ENCODE measurements at places on chromosomes 2 and 18.

DNA sequence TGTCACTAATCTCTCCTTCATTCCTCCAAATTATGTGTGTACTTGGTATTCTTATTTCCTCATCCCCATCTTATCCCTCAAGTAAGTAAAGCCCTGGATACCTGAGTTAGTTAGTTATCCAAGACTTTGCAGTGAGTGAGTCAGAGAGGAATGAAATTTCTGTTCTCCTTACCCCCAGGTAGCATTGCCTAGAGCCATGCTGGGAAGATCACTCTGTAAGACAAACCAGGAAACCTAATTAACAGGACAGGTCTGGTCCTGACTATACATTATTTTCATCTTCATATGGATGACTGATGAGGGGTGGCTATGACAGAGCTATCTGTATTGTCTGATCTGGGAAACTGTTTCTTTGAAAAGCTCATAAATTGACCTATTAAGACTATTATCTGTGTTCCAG is 55.0 kb upstream of the ITGA6 start:
- no peak for DNase-seq

GRCh38 chr2:180312542-180312941 is 305.4 kb upstream of the CWC22 start:
- no peak for DNase-seq

DNA sequence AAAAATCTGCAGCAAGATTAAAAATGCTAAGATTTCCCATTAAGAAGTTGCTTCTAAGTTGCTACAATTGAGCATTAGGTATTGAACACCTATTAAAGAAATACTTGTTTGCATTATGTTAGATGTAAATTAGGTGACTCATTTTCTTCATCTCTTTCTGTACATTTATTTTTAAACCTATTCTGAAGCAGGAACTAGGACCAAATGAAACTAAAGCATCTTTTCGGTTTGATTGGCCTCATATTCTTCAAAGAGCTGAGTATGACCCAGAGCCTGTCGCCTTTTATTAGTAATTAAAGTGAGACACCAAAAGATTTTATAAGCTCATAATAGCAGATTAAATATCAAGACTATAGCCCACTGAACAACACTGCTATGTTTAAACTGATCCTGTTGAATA is 83.4 kb upstream of the ZEB2 start:
- no peak for DNase-seq

- DNase-seq = no peak
Measured at GRCh38 chr18:74351354-74351753, 35.7 kb downstream of the C18orf63 start.

GRCh38 chr2:143691121-143691520 is 561.9 kb downstream of the ARHGAP15 start:
- no peak for DNase-seq

GRCh38 chr2:121791290-121791689 is 35.8 kb downstream of the TSN start:
- no peak for DNase-seq

GRCh38 chr2:25165992-25166875 is 2.1 kb downstream of the POMC start:
- no peak for DNase-seq

GRCh38 chr2:31446848-31447247 is 32.3 kb upstream of the XDH start:
- no peak for DNase-seq

- peak; percentile 23 for DNase-seq
Measured at GRCh38 chr2:18435426-18436037, 124.9 kb downstream of the RDH14 start.

DNA sequence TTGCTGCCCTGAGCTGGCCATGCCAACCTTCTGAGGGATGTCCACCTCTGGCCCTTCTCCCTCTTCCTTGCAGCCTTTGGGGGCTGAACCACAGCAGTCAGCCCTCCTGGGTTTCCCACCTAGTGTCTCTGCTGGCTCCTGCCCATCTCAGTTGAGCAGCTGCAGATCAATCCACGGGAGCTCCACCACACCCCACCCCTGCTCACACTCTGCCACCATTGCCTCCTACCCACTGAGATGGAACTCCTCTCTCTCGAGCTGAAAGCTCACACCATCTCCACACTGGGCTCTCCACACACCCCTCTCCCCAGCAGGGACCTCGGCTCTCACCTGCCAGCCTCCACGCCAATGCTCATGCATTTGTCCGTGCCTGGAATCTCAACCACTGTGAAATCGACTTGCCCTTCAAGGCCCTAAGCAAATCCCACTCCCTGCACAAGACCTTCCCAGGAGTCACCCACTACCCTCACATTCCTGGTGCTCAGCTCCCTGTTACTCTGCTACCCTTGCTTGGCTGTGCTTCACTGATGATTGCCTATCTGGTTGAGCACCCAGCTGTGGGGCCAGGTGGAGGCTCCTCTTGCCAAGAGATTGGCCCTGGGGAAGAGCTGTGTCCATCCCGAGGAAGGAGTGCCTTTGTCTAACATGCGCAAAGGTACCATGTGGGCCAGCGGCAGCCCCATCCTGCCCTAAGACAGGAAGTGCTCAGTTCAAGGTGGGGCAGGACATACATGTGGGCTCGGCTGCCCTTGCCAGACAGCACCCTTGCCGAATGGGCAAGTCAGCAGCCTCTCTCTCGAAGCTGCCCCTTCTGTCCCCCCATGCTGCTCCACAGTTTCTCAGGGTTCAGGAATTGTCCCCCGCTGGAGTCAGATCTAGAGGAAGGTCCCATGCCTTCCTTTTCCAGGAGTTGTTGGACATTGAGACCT is 208.7 kb downstream of the CYP26B1 start:
- DNase-seq = peak; percentile 3

- DNase-seq = no peak
Measured at GRCh38 chr18:44792456-44793061, 111.9 kb downstream of the SETBP1 start.

- DNase-seq = no peak
Measured at GRCh38 chr2:22821458-22821857, 563.5 kb upstream of the KLHL29 start.

GRCh38 chr2:146661473-146662096 is 1183.2 kb upstream of the ACVR2A start:
- DNase-seq = no peak

DNA sequence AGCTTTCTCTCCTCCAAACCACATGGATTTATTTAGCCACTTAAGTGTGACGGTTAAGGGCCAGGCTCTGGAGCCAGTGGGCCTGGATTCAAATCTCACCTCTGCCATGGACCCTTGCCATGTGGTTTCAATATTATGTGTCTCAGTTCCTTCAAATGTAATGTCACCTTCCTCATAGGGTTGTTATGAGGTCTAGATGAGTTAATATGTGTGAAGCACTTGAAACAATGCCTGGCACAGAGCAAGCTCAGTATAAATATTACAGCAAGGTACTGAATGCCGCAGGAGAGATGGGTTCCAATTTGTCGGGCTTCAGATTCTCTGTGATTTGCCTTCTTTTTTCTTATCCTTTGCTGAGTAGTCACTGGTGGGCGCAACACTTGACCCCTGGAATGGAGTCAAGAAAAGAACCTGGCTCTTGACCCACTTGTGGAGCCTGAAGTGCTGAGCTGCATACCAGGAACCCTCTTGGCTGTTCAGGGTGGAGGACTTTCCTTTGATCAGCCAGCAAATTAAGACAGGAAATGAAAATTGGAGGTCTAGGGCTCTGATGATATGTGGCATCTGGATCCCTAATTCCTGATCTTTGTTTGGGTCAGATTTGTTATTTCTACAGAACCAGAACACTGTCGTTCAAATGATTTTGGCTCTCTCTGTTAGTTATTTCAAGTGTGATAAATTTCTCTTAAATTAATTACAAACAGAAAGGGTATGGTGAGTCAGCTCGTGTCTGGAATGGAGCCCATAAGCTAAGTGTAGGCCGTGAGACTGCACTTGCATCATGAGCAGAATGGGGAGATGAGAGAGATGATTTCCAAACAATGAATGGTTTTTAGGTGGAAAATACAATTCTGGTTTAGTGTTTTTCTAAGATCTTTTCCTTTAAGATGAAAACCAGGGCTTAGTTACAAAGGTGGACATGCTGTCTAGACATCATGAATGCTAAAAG is 293.0 kb downstream of the KCNS3 start:
- no peak for DNase-seq

- DNase-seq = no peak
Measured at GRCh38 chr2:207938886-207939285, 86.4 kb downstream of the PLEKHM3 start.

DNA sequence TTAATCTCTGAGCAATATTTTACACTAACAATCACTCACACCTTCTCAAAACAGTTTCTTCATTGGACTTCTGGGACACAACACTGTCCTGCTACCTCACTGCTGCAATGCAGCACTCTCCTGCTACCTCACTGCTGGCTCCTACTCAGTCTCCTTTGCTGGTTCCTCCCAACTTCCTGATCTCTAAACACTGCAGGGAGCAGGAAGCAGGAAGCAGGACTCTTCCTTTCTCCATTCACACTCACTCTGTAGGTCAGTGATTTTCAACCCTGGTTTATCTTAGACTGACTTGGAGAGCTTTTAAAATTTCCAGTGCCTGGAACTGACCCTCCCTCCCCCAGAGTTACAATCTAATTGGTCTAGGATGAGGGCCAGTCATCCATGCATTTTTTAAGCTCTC is 243.4 kb upstream of the RBBP8 start:
- DNase-seq = no peak

GRCh38 chr2:165567273-165567672 is 97.8 kb downstream of the CSRNP3 start:
- DNase-seq = no peak

GRCh38 chr2:135532581-135532980 is 1.3 kb downstream of the R3HDM1 start:
- no peak for DNase-seq

GRCh38 chr2:205571360-205571959 is 110.8 kb upstream of the NRP2 start:
- no peak for DNase-seq

DNA sequence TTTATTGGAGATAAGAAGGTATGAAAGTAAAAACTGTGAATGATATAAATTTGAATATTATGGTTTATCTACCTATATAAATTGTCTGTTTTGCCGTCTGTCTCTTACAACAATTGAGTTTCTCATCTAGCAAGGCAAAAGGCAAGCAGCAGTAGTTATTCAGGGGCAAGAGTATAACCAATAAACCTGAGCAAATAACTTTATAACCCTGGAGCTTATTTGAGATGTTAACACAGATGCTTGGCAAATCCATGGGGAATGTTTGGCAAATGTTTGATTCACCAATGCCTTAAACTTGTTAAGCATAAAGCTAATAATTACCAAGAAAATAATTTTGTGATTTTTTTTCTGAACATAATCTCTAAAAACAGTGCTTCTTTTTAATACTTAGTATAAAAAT is 9.9 kb upstream of the EPHA4 start:
- no peak for DNase-seq

GRCh38 chr2:72116081-72116533 is 31.6 kb downstream of the CYP26B1 start:
- no peak for DNase-seq

DNA sequence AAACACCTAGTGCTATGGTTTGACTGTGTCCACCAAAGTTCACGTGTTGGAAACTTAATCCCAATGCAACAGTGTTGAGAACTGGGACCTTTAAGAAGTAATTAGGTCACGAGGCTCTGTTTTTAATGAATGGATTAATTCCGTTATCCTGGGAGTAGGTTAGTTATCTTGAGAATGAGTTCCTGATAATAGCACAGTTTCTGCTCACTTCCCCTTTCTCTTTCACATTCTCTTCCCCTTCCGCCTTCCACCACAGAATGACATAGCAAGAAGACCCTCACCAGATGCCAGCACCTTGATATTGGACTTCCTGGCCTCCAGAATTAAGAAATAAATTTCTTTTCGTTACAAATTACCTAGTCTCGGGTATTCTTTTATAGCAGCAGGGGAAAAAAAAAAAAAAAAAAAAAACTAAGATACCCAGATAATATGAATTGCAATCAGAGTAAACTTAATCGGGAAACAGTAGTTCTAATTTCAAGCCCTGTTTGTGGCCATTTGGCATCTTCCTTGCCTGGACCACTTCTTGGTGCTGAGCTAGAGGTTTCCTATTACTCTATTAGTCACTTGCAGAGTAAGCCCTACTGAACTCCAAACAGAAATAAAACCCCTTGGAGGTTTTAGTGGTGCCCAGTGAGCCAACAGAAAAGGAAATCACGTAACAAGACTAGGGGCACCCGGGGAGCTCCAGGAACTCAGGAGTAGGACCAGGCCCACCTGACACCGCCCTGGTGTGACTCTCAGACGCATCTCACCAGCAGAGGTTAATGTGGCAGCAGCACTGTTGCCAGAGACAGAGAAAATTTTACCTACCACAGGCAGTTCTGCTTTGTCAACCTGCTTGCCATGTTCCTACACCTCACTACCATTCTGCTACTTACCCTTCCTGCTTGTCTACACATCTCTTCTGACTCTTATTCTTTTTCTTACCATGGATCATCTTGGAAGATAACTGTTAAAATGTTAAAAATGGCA is 147.6 kb upstream of the CAB39 start:
- DNase-seq = no peak

DNA sequence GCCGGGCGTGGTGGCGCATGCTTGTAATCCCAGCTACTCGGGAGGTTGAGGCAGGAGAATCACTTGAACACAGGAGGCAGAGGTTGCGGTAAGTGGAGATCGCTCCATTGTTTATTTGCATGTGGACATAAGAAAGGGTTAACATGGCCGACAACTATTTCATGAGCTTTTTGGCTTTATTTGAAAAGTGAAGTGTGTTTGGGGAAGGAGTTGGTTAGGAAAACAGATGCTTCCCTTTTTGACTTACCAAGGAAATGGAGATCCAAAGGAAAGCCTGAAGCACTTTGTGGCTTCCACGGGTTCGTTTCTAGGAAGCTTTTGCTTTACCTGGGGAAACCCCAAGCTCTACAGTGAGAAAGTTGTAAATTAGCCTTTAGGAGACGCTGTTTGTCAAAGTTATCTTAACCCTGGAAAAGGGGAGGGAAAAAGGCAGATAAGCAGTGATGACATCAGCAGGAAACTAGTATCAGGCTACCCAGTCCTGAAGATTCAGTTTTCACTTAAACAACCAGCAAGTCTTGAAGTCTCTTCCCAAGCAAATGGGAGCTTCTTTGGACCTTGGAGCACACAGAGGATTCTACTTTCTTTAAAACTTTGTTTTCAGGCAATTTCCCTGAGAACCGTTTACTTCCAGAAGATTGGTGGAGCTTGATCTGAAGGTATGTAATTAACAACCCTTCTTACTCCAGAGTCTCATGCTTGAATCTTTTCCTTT is at the start of gene CASP10:
Gene CASP10 (plus strand): TSS at position 492 of the 715 bp plus-strand sequence. CDS start 2,637 bp downstream, outside the sequence.
- DNase-seq = no peak

- no peak for DNase-seq
Measured at GRCh38 chr2:241627675-241628074, 9.3 kb downstream of the THAP4 start.

- DNase-seq = no peak
Measured at GRCh38 chr2:154259030-154259429, 387.3 kb downstream of the GALNT13 start.

All from progenitor cell of endocrine pancreas (in vitro differentiated cells).